ENCODE measurements at places on chromosomes 11 and 22. TPM values are rescaled to one million over a fixed set of nuclear protein-coding genes. Genes with fewer than 3 reads are reported as not detected.

- DNase-seq, result no peak
Observed at GRCh38 chr22:17489101-17489500, 74.2 kb upstream of the SLC25A18 start.

The CD81 gene
- 327 TPM for total RNA-seq

DNA sequence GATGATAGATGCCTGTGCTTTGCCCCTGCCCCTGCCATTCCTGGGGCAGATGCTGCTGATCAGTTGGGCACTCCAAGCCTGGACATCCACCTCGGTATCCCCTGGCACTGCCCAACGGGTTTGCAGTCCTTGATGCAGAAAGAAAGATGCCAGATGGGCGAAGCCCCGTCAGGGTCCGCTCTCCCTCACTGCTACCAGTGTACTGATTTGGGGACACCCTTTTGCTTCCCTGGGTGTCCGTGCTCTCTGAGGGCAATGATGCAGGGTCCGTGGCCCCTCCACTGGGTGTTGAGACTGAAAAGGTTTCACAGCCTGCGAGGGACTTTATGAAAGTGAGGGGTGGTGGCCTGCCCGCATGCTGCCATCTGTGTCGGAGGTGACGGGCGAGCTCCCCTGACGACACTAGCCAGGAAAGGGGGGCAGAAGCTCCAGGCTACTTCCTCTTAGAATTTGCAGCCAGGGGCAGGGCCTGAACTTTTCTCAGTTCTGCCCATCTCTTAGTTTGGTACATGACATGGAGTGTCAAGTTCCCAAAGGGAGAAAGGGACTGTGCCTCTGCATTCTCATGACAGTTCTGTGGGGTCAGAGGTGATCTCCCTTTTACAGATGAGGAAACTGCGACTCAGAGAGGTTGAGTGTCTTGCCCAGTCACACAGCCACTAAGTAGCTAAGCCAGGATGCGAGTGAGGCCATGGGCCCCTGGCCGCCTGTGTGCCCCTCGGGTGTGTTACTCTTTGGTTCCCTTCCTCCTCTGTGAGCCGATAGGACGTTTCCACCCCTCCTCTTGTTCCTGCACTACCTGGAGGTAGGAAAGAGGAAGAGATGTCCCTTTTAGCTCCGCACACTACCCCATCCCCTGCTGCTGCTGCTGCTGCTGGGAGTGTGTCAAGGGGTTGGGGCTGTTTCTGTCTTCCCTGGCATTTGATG is 96.6 kb downstream of the BCR start:
- DNase-seq, result no peak

The RCOR2 gene
- total RNA-seq, result 3.3 TPM

- DNase-seq, result no peak
Observed at GRCh38 chr11:126186708-126187529, 24.5 kb downstream of the RPUSD4 start.

The MYO18B gene
- 0.08 TPM for total RNA-seq

GRCh38 chr22:47589271-47590250 is 827.1 kb downstream of the TBC1D22A start:
- no peak for DNase-seq

DNA sequence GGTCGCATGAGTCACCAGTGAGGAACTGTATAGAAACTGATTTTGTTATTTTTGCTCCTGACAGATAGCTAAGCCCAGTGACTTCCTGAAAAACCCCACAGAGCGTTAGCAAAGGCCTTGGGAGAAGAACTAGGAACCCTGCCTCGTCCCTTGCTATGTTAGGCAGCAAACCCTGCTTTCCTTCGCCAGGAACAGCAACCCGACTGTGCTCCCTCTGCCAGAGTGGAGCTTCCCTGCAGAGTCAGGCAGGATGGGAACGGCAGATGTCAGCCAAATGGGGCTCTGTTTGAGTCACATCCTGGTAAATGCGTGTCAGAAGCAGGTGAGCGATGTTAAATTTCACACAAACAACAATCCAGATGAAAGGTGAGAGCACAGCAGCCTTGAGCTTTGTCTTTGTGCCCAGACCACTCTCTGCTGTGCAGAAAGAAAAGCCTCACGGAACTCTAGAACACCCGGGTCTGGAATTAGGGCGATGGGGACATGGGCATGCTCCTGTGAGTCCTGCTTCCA is 186.6 kb downstream of the ADAMTS15 start:
- peak; percentile 64 for DNase-seq

The ENTHD1 gene
- not detected for total RNA-seq

DNA sequence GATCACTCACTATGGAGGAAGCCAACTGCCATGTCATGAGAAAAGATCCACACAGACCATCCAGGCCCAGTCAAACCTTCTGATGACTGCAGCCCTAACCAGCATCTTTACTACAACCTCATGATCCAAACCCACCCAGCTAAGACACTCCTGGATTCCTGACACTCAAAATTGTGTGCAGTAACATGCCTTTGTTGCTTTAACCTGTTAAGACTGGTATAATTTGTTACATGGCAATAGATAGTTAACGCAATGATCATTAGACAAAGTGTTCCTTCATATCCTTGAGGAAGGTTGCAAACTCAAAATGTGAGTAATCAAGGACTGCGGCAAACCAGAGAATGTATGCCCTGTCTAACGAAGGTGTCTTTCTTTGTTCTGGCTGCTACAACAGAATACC is 47.1 kb upstream of the CSNK2A3 start:
- no peak for DNase-seq

- DNase-seq, result no peak
Observed at GRCh38 chr11:27354359-27354965, 8.6 kb downstream of the CCDC34 start.

DNA sequence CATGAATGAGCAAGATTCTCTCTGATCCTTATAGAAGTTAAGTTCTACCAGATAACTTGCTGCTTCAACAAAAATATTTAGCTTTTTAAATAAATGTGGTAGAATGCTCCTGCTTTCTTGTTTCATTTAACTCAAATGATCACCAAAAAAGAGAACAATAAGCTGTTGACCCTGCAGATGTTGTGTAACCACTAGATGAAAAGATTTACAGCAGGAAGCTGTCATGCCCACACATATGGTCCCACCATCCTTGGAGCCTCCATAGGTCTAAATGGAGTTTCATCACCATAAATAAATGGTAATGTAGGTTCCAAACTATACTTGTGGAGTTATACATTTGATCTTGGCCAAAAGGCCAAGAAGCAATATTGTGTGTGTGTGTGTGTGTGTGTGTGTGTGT is 118.8 kb downstream of the RRAS2 start:
- DNase-seq, result no peak

GRCh38 chr11:113162592-113162962 is 151.8 kb upstream of the TTC12 start:
- DNase-seq, result peak; percentile 32

DNA sequence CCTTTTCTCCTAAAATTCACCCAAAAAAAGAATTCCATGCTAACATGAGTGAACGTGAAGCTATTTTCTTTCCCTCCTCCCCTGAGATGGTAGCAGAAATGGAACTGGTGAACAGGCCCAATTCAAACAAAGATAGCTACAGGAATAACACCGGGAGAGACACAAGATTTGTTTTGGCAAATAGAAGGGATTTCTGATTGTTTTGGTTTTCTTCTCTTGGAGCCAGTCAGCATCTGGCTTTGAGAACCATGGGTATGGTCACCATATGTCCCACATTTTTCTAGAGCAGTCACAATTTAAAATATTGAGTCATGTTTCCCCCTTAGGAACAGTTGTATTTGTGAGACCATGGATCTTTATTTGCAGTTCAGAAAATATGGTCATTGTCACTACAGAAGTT is 214.1 kb downstream of the FAM76B start:
- peak; percentile 71 for DNase-seq

The MUC5AC gene
- total RNA-seq, result under 0.01 TPM

GRCh38 chr11:3021125-3021524 is 29.0 kb upstream of the NAP1L4 start:
- DNase-seq, result peak; percentile 14

The LRRC74B gene
- not detected for total RNA-seq

GRCh38 chr11:116043857-116044256 is 539.6 kb upstream of the CADM1 start:
- DNase-seq, result no peak

GRCh38 chr11:120515186-120515723 is 3.7 kb downstream of the GRIK4 start:
- no peak for DNase-seq

The OR51E2 gene
- total RNA-seq, result not detected

The NLRP6 gene
- not detected for total RNA-seq

The FTH1 gene
- 1,813 TPM for total RNA-seq

The POTEH gene
- not detected for total RNA-seq

The INCENP gene
- 47.5 TPM for total RNA-seq

The OR51I1 gene
- total RNA-seq, result not detected

GRCh38 chr11:134466156-134466555 is 54.1 kb upstream of the B3GAT1 start:
- no peak for DNase-seq

- DNase-seq, result peak; percentile 81
Observed at GRCh38 chr11:72038491-72038890, 39.8 kb downstream of the IL18BP start.

The KRTAP5-1 gene
- not detected for total RNA-seq

The SNX32 gene
- 1.6 TPM for total RNA-seq

- no peak for DNase-seq
Observed at GRCh38 chr22:40009292-40009774, 14.6 kb downstream of the FAM83F start.

The CHRM4 gene
- total RNA-seq, result not detected

The TBX1 gene
- 2.8 TPM for total RNA-seq

GRCh38 chr11:110077831-110078325 is 15.3 kb upstream of the ZC3H12C start:
- peak; percentile 59 for DNase-seq
